ENCODE measurements at places on chromosomes 1 and 21.

- H3K4me3 ChIP-seq = no peak overlapping the region
- H3K27me3 ChIP-seq = no peaks in the 10 kb centered on the region
- H3K36me3 ChIP-seq = no peaks in the 10 kb centered on the region
- peaks cover 16% of the 10 kb centered on the region for H3K4me1 ChIP-seq
- DNase-seq = no peak
Measured at GRCh38 chr1:30645807-30646206, 77.6 kb downstream of the MATN1 start.

DNA sequence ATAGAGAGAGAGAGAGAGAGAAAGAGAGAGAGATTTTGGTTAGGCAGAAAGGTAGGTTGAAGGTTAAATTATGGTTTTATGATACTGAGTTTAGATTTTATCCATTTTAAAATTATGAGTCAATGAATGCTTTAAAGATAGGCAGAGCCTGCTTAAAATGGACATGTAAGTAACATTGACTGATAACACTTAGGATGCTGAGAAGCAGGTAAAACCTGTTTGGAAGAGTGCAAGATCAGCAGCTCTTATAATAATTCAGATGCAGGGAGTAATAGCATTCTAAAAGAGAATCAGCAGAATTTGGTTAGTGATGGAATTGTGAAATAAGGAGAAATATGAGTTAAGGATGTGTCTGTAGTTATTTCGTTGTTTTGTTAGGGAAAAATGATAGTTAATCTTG lies 446.6 kb downstream of the PLA2G4A start:
- no peaks in the 10 kb centered on the region for H3K4me1 ChIP-seq
- no peak for DNase-seq
- no peaks in the 10 kb centered on the region for H3K36me3 ChIP-seq
- H3K27me3 ChIP-seq = no peaks in the 10 kb centered on the region
- no peak overlapping the region for H3K27ac ChIP-seq

GRCh38 chr1:204826970-204827369 lies 43.7 kb upstream of the NFASC start:
- no peaks in the 10 kb centered on the region for H3K4me1 ChIP-seq
- no peaks in the 10 kb centered on the region for H3K27me3 ChIP-seq
- DNase-seq = peak; percentile 82
- no peak overlapping the region for H3K27ac ChIP-seq
- no peak overlapping the region for H3K4me3 ChIP-seq

DNA sequence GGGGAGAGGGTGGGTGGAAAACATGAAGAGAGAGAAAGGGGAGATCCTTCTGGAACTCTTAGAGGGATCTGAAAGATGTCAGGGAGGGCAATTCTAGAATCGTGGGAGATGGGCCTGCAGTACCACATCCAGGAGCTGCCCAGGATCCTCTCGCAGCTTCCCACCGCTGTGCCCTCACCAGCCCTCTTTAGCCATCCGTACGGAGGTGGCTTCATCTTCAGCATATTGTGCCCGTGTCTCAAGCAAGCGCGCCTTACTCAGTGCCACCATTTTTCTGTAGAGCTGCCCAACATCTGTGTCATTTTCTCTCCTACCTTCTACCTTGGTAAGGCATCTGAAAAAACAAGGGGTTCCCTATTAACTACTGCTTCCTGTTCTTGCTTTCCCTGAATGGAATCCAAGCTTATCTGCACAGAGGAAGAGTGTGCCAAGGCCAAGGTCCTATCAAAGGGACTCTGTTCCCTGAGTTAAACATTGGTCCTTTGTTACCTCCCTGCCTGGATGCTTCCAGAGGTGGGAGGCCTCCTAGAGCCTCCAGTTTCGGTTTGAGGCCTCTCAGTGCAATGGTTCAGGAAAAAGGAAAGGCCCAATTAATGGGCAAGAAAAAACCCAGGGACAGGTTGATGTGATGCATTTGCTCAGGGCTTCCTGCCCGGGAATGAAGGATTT lies 23.2 kb downstream of the C1orf116 start:
- no peaks in the 10 kb centered on the region for H3K36me3 ChIP-seq
- H3K4me3 ChIP-seq = no peak overlapping the region
- peak; percentile 23 for DNase-seq

- H3K27ac ChIP-seq = no peak overlapping the region
- no peaks in the 10 kb centered on the region for H3K36me3 ChIP-seq
- DNase-seq = no peak
- H3K4me3 ChIP-seq = no peak overlapping the region
Measured at GRCh38 chr1:90783181-90783580, 66.1 kb upstream of the BARHL2 start.

Data from Karpas-422 (cell line).